Activated B cell treated with CpG ODN at 0.5 μM for 24 hours (primary cell): ENCODE measurements at places on chromosomes 5 and 9.

- no peak for DNase-seq
These were observed 21.3 kb upstream of the NCS1 start for GRCh38 chr9:130150779-130151382.

GRCh38 chr5:174378121-174378874, 332.8 kb downstream of the NSG2 start:
- no peak for DNase-seq

- DNase-seq: no peak
These were observed 41.4 kb downstream of the FAM78A start for GRCh38 chr9:131234799-131235479.

- DNase-seq: no peak
These were observed 36.9 kb downstream of the SPOCK1 start for GRCh38 chr5:137462265-137462590.

GRCh38 chr5:125137535-125137934, 391.1 kb upstream of the ZNF608 start:
- no peak for DNase-seq

DNA sequence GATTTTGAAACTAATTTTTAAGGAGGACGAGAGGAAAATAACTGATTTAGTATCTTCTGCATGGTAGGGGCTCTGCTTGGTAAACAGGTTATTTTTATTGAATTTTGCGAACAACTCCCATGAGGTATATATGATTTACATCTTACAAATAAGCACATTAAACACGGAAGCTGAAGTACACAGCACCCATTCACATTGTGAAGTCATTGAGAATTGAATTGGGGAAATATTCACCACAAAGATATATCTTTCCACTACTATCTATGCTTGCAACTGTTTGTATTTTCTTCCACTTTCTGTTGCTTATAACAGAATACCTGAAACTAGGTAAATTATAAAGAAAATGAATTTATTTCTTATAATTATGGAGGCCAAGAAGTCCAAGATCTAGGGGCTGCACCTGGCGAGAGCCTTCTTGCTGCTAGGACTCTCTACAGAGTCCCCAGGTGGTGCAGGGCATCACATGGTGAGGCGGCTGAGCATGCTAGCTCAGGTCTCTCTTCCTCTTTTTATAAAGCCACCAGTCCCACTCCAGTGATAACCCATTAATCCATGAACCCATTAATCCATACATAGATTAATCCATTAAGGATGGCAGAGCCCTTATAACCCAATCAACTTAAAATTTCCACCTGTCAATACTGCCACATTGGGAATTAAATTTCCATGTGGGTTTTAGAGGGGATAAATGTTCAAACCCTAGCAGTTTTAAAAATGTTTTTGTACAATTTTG, 79.0 kb upstream of the ZNF608 start:
- peak; percentile 24 for DNase-seq

DNA sequence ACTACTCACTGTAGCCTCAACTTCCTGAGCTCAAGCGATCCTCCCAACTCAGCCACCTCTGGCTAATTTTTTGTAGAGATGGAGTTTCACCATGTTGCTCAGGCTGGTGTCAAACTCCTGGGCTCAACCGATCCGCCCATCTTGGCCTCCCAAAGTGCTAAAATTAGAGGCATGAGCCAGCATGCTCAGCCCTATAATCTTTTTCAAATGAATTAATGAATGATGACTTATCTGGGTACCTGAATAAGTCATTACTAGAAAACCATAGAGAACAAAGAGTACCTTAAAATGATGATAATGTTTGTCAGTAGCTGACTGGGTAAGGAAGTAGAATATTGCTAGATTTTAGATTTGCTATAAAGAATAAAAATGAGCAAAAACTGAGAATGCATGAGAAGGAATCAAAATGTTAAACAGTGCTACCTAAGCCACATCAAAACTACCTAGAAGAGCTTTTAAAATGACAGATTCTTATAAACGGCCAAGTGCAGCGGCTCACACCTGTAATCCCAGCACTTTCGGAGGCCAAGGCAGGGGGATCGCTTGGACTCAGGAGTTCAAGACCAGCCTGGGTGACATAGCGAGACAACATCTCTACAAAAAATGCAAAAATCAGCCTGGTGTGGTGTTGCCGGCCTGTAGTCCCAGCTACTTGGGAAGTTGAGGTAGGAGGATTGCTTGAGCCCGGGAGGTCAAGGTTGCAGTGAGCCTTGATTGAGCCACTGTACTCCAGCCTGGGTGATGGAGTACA, 13.6 kb downstream of the FNBP1 start:
- no peak for DNase-seq

- DNase-seq: no peak
These were observed 76.7 kb downstream of the MARCHF3 start for GRCh38 chr5:126953640-126954039.

GRCh38 chr5:167897371-167897770, 394.1 kb upstream of the WWC1 start:
- DNase-seq: no peak

- no peak for DNase-seq
These were observed 46.2 kb upstream of the FABP6 start for GRCh38 chr5:160183075-160183474.

- DNase-seq: no peak
These were observed 144.8 kb upstream of the PIK3R1 start for GRCh38 chr5:68070591-68071281.

DNA sequence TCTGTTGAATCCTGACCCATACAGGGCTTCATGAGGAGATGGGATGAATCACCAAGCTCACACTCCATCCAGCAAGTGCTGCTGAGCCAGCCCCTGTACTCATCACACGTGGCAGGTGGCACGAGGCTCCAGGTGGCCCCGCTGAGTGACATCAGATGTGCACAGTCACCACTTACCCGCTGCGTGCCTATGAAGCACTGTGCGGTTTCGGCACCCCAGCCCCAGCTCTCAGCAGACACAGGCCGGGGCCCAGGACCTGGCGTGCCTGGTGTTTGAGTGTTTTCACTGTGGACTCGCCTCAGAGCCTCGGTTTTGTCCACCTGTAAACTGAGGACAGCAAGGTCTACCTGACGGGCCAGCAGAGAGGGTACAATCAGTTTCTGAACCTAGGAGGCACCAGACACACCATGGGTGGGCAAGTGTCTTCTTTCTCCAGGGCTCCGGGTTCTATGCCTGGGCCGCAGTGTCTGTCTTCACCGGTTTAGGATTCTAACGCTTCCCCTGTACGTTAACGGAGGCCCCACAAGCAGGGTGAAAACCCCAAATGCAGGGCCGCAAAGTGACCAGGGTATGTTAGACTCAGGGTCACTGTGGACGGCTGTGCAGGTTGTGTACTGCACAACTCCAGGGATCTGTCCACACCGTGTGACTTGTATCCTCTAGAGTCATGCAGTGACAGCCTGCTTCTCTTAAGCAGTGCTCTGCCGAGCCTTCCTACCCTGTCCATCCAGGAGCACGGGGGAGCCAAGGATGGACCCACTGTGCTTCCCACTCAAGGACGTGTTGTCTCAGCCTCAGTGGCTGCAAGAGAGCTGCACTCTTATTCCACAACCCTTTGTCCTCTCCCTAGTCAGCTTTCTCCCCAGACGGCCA, 44.3 kb upstream of the COL5A1 start:
- DNase-seq: no peak

GRCh38 chr5:164289526-164289925, 784.1 kb downstream of the MAT2B start:
- DNase-seq: no peak

DNA sequence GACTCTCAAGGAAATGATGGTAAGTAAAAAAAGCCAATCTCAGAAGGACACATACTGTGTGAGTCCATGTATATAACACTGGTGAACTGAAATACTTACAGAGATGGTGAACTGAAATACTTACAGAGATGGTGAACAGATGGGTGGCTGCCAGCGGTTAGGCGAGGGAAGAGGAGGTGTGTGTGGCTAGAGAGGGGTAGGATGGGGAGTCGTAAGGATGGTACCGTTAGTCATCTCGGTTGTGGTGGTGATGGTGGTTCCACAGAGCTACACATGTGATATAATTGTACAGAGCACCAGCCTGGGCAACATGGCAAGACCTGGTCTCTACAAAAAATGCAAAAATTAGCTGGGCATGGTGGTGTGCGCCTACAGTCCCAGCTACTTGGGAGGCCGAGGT, 113.6 kb upstream of the RAPGEF1 start:
- no peak for DNase-seq

- no peak for DNase-seq
These were observed 36.2 kb upstream of the DAP start for GRCh38 chr5:10797261-10797660.

DNA sequence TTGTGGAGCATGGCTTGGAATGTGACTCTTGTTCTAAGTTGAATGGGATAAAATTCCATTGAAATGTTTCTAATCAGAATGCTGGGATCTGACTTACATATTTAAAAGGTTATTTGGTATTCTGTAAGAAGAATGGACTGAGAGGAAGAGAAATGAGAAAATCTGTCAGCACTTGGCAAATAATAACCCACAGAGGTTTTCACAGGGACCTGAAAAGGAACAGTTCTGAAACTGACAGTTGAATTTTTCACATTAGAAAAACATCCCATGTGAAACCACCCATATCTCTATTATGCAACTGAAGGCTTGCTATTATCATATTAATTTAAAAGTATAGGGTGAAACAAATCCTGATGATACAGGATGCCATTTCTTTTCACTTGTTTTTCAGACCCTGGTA, 302.7 kb downstream of the EPB41L4A start:
- no peak for DNase-seq
